ENCODE measurements at places on chromosomes 4 and X.

DNA sequence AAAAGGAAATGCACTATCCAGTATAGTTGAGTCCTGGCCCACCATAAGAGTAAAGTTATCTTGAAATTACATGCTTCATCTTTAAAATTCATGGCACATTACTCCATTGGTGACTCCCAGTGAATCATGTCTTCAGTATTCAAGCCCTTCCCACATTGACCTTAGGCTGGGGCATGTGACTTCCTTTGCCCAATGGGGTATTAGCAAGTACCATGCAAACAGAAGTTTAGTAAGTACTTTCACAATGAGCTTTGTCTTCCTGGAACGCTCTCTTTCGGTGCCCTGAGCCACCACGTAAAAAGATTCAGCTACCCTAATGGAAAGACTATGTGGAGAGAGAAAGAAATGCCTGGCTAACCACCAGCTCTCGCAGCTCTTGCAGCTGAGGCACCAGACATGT lies 235.4 kb downstream of the HNRNPD start:
- DNase-seq, result no peak

DNA sequence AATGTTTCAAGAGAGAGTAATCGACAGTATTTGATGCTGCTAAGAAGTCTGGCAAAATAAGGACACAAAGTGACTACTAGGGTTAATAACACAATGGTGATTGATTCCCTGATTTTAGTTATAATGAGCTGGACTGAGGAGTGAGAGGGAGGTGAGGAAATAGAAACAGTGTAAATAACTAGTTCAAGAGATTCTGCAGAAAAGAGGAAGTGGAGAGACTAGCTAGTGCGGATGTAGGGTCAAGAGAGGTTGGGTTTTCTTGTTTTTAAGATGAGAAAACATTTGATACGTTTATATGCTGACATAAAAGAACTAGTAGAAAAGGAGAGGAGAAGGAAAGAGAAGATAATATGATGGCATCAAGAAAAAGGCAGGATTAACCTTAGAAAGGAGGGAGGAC lies 12.2 kb upstream of the TRPC5 start:
- DNase-seq, result no peak

- DNase-seq, result no peak
Observed at GRCh38 chr4:143481361-143481760, 32.1 kb upstream of the SMARCA5 start.

DNA sequence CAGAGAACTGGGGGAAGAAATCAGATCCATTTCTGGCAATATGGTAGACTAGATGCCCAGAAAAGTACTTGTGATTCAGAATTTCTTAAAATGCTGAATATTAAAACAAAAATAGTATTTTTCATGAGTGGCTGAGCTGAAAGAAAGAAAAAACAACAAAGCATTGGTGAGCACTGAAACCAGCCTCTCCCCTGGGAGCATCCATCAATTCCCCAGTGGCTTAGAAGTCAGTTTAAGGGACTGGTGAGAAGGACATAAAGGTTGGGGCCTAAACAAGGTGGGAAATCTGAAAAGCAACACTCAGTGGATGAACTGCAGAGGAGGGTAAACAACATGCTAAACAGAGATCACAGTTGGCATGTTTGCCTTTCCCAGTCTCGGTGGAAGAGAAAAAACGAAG lies 20.4 kb downstream of the LRBA start:
- DNase-seq, result no peak

- no peak for DNase-seq
Observed at GRCh38 chr4:75561789-75562188, 5.9 kb downstream of the ODAPH start.

DNA sequence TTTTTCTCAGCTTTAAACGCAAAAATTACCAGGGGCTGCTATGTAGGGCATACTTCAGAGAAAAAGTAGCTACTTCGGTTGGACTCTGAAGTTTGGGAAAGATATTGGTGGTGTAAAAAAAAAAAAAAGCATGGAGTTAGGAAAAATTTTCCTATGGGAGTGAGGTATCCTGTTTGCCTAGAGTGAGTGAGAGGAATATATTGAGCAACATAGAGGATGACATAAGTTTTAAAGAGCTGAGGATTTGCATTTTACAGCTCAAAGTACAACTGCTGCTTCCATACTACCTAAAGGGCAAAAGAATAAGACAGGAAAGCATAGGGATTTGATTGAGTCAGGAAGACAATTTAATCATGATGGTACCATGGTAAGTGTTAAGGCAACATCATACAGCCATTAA lies 7.3 kb downstream of the GPRASP1 start:
- no peak for DNase-seq

DNA sequence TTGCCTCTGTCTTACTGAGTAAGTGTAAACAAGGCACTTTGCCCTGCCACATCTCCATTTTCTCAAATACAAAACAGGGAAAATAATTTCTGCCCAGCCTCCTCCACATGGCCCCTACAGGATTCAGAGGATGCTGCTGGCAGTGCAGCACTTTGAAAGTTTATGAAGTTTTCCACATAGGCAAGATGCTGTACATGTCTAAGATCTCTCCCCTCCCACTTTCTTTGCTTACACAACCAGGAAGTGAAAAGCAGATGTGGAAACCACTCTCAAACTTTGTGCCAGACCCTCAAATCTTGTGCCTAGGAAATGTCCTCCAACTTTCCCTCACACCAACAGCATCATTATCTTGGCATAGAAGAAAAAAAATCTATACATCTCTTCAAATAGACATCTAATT lies 257.0 kb upstream of the LDB2 start:
- no peak for DNase-seq

DNA sequence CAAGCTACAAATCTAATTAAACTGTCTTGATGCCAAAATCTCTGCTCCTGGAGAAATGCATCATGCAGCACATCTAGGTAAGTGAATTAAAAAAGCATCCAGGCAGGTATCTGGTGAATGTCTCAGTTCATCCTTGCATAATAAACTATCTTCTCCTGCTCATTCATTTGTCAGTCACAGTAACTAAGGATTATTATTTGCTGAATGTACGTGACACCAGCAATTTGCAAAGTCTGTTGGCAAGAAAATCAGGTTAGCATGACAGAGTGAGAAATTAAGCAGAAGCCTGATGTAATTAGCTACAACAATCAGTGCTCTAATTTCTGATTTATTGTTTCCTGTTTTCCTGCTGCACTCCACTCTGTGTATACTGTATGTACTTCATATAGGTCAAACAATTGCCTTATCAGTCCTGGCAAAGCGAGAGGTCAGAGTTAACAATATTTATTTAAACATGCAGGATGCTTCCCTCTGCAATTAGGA lies 213.6 kb downstream of the FBXO8 start:
- no peak for DNase-seq

GRCh38 chr4:3124070-3124767 lies 49.7 kb downstream of the HTT start:
- no peak for DNase-seq

DNA sequence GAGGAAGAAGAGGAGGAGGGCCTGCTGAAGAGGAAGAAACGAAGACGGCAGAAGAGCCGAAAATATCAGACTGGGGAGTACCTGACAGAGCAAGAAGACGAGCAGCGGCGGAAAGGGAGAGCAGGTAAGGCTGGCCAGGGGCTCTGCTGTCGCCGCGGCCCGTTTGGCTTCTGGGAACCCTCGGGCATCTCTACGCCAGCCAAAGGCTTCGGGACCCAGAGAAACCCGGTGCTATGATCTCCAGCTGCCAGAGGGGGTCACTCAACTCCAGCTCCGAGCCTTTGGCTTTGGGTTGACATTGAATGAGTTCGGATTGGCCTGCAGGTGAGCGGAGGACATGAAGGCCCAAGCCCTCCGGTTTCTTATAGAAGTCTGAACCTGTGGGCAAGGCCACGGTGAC lies 42.8 kb downstream of the BCORL1 start:
- no peak for DNase-seq

DNA sequence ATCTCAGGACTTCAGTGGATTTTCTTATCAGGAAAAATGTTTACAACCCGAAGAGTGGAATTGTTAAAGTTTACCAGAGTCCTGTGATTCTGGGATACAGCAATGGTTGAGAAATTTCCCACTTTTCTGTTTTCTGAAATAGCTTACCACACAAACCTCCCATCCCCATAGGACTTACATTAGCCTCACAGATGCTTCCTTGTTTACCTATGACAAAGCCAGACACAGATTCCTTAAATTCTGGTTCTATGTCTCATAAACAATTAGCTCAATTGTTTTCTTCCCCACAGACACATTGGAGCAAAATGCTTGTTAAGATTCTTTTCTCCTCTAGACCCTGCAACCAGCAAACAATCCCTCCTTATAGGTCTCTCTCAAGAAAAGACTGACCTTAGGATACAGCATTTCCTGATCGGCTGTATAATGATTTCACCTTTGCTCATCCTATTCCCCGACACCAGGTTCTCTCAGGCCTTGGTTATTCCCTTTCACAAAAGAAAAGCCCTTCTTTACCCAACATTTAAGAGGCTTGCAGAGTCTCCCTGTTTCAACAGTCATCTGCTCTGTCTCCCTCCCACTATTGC lies 886.2 kb downstream of the ARAP2 start:
- DNase-seq, result no peak

GRCh38 chrX:151543706-151544105 lies 19.8 kb upstream of the PASD1 start:
- DNase-seq, result no peak

DNA sequence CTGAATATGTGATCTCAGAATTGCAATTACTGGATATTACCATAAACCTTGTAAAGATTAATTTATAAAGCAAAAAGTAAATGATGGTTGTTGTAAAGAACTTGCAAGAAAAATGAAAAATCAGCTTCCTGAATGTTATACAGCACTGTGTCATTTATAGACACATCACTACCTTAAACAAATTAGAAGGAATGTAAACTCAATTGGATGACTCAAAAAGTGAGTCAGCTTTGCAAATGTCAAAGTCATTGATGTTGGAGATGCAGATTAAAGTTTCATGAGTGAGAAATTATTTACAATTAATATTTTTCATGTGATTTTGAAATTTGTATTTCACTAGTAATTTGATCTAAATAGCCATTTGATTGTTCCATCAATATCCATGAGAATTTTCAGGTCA lies 193.2 kb downstream of the RAPGEF2 start:
- DNase-seq, result no peak

- DNase-seq, result no peak
Observed at GRCh38 chrX:119030990-119031389, 41.8 kb upstream of the CT47C1 start.

- DNase-seq, result no peak
Observed at GRCh38 chr4:70945452-70946055, 43.4 kb downstream of the MOB1B start.

Measured in activated effector memory CD4-positive, alpha-beta T cell treated with Interleukin-2 at 50 U/mL for 16 hours (primary cell).